ENCODE measurements at places on chromosomes 7 and 10. TPM values are rescaled to one million over a fixed set of nuclear protein-coding genes. Genes with fewer than 3 reads are reported as not detected.
A peak's percentile ranks its signal among the peaks of the same experiment; 100 is the strongest.

Gene HMX3
- 0.20 TPM for total RNA-seq

Gene WDFY4
- total RNA-seq = not detected

Gene SPDYE18
- not detected for total RNA-seq

Gene SPDYE2B
- not detected for total RNA-seq

Gene AKR1D1
- 0.31 TPM for total RNA-seq

Gene GIMAP2
- total RNA-seq = not detected

Gene CYP3A7
- not detected for total RNA-seq

DNA sequence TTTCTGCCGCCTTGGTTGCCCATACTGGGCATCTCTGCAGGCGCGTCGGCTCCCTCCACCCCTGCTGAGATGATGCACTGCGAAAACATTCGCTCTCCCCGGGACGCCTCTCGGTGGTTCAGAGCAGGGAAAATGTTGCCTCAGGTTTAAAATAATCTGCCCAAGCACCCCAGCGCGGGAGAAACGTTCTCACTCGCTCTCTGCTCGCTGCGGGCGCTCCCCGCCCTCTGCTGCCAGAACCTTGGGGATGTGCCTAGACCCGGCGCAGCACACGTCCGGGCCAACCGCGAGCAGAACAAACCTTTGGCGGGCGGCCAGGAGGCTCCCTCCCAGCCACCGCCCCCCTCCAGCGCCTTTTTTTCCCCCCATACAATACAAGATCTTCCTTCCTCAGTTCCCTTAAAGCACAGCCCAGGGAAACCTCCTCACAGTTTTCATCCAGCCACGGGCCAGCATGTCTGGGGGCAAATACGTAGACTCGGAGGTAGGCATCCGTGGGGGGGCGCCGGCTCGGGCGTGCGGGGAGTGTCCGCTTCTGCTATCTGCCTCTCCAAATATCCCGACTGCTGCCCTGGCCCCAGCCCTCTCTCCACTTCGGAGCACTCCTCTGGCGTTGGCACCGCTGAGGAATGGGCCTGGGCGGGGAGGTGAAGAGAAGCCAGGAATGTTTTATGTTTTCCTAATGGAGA, at the start of gene CAV1:
Gene CAV1, plus strand, starts transcription at position 428 of the 689 bp plus-strand sequence. Its CDS starts 27 bp downstream, at position 455.
- peak within 1 kb of the TSS; percentile 84 for H3K4me3 ChIP-seq
- H3K36me3 ChIP-seq = no peaks in the 10 kb centered on the region
- peak; percentile 78 for DNase-seq
- peaks cover 4% of the 10 kb centered on the region for H3K4me1 ChIP-seq
- H3K27ac ChIP-seq = no peak within 1 kb of the TSS

DNA sequence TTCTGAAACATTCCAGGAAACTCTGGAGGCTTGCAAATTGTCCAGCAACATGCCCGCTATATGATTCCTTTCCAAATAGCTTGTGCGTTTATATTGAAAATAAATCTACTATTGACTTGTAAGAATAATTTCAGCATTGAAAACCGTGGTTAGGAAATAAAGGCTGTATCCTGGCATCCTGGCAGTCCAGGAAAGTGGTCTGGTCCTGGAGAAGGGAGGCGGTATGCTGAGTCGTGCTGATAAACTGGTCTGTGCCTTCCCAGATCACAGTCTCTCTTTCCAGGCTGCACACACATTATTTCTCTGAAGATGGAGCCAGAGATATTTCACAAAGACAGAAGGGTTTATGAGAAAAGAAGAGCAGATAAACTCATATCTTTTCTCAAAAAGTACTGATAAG, 350.1 kb upstream of the COBL start:
- no peak for DNase-seq
- no peaks in the 10 kb centered on the region for H3K36me3 ChIP-seq
- H3K27ac ChIP-seq = no peak overlapping the region
- no peak overlapping the region for H3K4me3 ChIP-seq

DNA sequence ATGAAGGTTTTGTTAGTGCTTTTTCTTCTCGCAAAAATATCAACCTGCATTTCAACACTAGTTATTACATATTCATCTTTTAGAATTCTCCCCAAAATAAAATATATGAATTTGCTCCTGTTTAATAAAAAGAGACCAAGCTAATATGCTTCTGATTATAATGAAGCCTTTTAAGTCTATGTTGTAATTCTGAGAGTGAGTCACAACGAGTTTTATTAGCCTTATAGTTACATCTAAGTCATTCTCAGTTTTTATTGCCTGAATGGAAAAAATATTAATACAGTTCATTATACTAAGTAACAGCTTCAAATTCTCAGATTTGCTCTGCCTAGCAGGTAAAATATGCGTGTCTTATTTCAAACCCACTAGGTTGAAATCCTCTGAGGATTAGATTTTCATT, 152.4 kb upstream of the CELF2 start:
- no peak overlapping the region for H3K27ac ChIP-seq
- DNase-seq = no peak
- no peaks in the 10 kb centered on the region for H3K36me3 ChIP-seq
- H3K4me3 ChIP-seq = no peak overlapping the region

GRCh38 chr7:151689196-151689971, 169.7 kb upstream of the RHEB start:
- peaks cover 8% of the 10 kb centered on the region for H3K4me1 ChIP-seq
- H3K4me3 ChIP-seq = no peak overlapping the region
- H3K36me3 ChIP-seq = no peaks in the 10 kb centered on the region

- no peaks in the 10 kb centered on the region for H3K4me1 ChIP-seq
- peak overlapping the region; percentile 77 for H3K27ac ChIP-seq
- H3K36me3 ChIP-seq = no peaks in the 10 kb centered on the region
- peak overlapping the region; percentile 88 for H3K4me3 ChIP-seq
- DNase-seq = peak; percentile 46
Observed at GRCh38 chr7:32892521-32893206, 1.1 kb upstream of the KBTBD2 start.

DNA sequence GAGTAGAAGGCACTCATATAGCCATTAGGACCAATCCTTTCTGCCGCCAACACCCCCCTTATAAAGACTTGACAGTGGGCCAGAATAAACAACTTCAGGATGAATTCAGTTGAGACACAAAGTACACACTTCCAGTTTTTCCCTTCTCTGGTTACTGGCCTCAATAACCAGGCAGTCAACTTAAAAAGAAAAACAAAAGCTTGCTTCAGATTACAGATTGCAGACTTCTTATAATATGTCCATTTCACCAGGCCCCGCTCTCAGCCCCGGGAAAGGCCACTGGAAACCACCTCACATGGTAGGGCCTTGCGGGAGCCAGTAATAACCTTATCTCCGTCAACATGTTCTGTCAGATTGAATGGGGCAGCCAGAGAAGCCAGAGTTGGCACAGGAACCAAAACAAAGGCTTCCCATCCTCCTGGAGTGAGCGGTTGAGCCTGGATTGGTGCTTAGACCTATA, 108.8 kb downstream of the EGFR start:
- H3K4me1 ChIP-seq = no peaks in the 10 kb centered on the region
- H3K27me3 ChIP-seq = no peaks in the 10 kb centered on the region
- no peak overlapping the region for H3K4me3 ChIP-seq
- H3K27ac ChIP-seq = no peak overlapping the region

GRCh38 chr7:22630069-22630468, 96.9 kb upstream of the IL6 start:
- no peaks in the 10 kb centered on the region for H3K36me3 ChIP-seq
- no peaks in the 10 kb centered on the region for H3K4me1 ChIP-seq
- no peak overlapping the region for H3K27ac ChIP-seq
- H3K4me3 ChIP-seq = no peak overlapping the region

- DNase-seq = peak; percentile 42
- H3K4me1 ChIP-seq = no peaks in the 10 kb centered on the region
- no peak overlapping the region for H3K27ac ChIP-seq
- no peaks in the 10 kb centered on the region for H3K27me3 ChIP-seq
Observed at GRCh38 chr10:49161411-49161997, 26.7 kb downstream of the TMEM273 start.

- no peak overlapping the region for H3K27ac ChIP-seq
- H3K4me1 ChIP-seq = peaks cover 7% of the 10 kb centered on the region
- no peaks in the 10 kb centered on the region for H3K27me3 ChIP-seq
- no peak for DNase-seq
Observed at GRCh38 chr10:6543431-6544005, 36.6 kb downstream of the PRKCQ start.

GRCh38 chr10:114458955-114459354, 54.7 kb upstream of the AFAP1L2 start:
- no peaks in the 10 kb centered on the region for H3K27me3 ChIP-seq
- DNase-seq = peak; percentile 88
- H3K27ac ChIP-seq = no peak overlapping the region
- H3K4me1 ChIP-seq = no peaks in the 10 kb centered on the region
- H3K36me3 ChIP-seq = peaks cover 7% of the 10 kb centered on the region
